ENCODE measurements at places on chromosomes 1 and 21.

- DNase-seq, result no peak
Observed at GRCh38 chr1:47776667-47777131, 220.5 kb downstream of the TRABD2B start.

DNA sequence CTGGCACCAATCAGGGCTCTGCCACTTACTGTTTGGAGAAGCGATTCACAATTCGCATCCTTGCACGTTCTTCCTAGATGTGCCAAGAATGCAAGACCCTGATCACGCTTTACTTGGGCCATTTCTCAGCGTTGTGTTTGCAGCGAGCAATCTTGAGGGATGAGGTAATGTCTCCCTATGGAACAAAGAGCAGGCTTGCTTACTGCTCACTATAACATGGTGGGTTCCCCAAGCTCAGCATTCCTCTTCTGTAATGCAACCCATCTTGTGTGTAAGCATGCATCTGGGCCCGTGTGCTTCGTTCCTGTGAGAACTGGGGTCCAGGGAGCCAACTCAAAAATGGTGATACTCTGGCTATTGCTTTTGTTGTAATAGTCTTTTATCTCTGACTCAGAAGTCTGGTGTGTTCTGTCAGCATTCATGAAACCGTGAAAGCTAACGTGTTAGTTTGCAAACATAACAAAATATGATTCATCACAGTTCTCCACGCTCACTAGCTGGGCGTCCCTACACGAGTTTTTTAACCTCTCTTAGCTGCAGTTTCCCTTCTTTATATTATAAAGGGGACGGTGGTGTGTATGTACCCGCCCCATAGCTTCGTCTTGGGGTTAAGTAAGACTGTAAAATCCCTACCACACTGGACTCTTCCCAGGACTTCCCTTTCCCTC, 33.3 kb downstream of the DNTTIP2 start:
- DNase-seq, result no peak

DNA sequence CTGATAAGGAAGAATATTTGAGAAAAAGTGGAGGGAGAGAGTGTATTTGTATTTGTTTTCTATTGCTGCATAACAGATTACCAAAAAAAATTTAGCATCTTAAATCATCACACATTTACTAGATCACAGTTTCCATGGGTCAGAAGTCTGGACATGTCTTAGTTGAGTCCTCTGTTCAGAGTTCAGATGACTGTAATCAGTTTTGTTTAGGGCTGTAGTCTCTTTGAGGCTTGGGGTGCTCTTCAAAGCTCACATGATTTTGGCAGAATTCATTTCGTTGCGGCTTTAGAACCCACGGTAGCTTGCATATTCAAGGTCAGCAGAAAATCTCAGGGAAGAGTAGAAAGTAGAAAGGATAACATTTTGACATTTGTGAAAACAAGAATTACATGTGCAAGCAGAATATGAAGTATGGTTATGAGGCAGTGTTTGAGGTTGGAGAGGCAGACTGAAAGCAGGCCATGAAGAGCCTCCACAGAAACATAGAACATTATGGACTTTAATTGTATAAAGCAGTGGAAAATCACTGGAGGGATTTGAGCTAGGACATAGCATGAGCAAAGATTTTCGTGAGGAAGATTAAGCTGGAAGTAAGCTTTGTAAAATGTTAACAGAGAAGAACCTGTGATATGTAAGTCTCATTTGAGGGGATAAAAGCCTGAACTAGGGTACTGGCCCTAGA, 110.6 kb upstream of the GPR52 start:
- DNase-seq, result no peak

GRCh38 chr1:94096797-94097549, 24.0 kb downstream of the ABCA4 start:
- no peak for DNase-seq
